Thyroid gland (tissue), 4 donors: ENCODE measurements at places on chromosomes 4 and X.

DNA sequence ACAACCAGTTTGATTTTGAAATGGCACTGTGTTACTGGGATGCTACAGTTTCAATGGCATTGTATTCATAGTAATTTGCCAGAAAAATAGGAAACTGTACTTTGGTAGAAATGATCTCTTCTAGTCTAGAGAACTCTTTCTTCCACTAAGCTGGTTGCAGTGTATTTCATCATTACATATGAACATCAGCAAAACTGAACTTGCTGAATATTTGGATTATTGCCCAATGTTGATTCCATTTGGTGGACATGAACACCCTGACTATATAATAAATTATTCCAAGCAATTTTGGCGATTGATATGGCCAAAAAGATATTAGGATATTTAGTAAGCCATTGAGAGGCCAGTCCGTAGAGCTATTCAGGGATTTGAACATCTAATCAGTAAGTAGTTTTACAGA is 191.8 kb upstream of the CXorf66 start:
- DNase-seq = no peak

- DNase-seq = no peak
Observed at GRCh38 chr4:6020613-6021012, 2.4 kb upstream of the C4orf50 start.

DNA sequence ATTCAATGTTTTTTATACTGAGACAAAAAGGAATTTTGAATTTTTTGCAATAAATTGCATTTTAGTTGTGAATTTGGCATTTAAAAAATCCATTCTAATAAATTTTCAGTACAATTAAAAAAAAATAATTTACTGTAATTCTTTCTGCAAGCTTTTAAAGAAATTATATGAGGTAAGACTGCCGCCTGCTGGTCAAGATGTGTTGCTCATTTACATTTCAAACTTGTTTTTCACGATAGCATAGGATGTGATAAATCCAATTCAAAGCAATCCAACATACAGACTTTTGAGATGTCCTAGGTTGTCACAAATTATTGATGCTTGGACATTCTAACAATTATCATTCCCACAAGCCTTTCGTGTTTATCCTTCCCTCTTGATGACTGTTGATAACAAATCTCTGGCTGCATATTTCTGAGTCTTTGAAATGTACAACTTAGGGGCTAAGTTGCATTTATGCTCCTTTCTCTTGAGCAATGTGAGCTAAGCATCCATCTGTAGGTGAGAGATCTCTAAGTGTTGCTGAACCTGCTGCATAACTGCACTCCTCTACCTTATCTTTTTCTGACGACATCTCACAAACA is 21.7 kb upstream of the MFAP3L start:
- peak; percentile 57 for DNase-seq

DNA sequence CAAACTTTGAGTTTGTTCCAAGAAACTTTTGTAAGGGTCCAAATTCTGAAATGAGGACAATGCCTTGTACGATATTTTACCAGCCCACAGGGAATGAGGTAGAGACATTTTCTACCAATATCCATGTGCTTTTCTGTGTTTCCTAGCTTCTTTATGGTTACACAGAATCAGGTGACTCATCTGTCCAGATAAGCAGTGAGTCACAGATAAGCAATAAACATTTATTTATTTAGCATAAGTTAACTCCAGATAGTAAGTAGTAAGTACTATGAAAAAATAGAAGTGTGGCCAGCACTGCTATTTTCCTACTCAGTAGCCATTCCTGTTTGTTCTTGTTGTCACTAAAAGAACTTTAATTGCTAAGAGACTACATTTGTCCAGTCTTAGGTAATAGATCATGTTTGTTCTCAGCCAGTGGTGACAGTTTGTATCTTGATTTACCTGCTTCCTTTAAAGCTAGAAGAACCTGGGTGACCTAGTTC is 7.4 kb downstream of the AFF1 start:
- DNase-seq = no peak
